ENCODE measurements at places on chromosomes 1 and 21. TPM values are rescaled to one million over a fixed set of nuclear protein-coding genes. Genes with fewer than 3 reads are reported as not detected.
A peak's percentile ranks its signal among the peaks of the same experiment; 100 is the strongest.

GRCh38 chr1:215018555-215018954 is 64.0 kb upstream of the KCNK2 start:
- peaks cover 6% of the 10 kb centered on the region for H3K36me3 ChIP-seq
- H3K27ac ChIP-seq, result peak overlapping the region; percentile 18
- no peaks in the 10 kb centered on the region for H3K27me3 ChIP-seq
- no peak overlapping the region for H3K4me3 ChIP-seq

- no peak for DNase-seq
- peaks cover 20% of the 10 kb centered on the region for H3K36me3 ChIP-seq
- no peak overlapping the region for H3K4me3 ChIP-seq
- H3K27ac ChIP-seq, result no peak overlapping the region
- H3K4me1 ChIP-seq, result peaks cover under 1% of the 10 kb centered on the region
Measured at GRCh38 chr21:26047279-26047967, 123.1 kb downstream of the APP start.

DNA sequence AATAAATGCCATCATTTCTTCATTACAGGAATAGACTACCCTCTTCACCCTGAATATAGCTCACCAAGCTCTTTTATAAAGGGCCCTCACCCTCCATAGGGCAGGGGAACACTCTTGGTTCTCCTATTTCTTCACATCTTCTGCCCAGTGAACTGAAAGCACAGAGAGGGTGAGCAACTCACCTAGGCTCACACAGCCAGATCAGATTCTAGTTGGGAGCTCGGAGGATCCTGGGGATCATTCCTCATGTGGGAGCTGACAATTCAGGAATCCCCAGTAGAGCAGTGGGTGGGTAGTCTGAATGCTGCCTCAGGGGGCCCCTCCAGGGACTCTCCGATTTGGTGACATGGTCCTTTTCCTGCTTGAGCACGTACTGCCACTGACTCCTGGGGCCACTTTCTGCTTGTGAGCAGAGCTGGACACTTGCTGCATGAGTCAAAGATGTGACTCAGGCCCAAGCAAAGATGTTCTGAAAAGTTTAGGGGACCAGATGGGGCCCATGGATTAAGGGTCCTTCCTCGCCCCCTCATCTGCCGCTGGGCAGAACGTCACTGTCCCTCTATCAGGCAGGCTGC is 63.7 kb upstream of the WNT4 start:
- H3K4me1 ChIP-seq, result no peaks in the 10 kb centered on the region
- DNase-seq, result peak; percentile 86
- peaks cover 63% of the 10 kb centered on the region for H3K27me3 ChIP-seq
- H3K4me3 ChIP-seq, result no peak overlapping the region

GRCh38 chr1:33089457-33089856 is 8.5 kb downstream of the AZIN2 start:
- H3K27me3 ChIP-seq, result no peaks in the 10 kb centered on the region
- no peaks in the 10 kb centered on the region for H3K4me1 ChIP-seq
- peak; percentile 31 for DNase-seq
- no peak overlapping the region for H3K27ac ChIP-seq
- H3K4me3 ChIP-seq, result no peak overlapping the region
- no peaks in the 10 kb centered on the region for H3K36me3 ChIP-seq

GRCh38 chr1:242133796-242134195 is 134.9 kb upstream of the MAP1LC3C start:
- no peaks in the 10 kb centered on the region for H3K36me3 ChIP-seq
- H3K4me1 ChIP-seq, result no peaks in the 10 kb centered on the region
- H3K4me3 ChIP-seq, result no peak overlapping the region
- DNase-seq, result no peak
- no peaks in the 10 kb centered on the region for H3K27me3 ChIP-seq

- H3K27me3 ChIP-seq, result peaks cover 26% of the 10 kb centered on the region
- no peak overlapping the region for H3K27ac ChIP-seq
- DNase-seq, result no peak
- no peak overlapping the region for H3K4me3 ChIP-seq
Measured at GRCh38 chr1:25723250-25723880, 76.6 kb upstream of the SELENON start.

The DIRAS3 gene
- total RNA-seq, result 2.1 TPM

- H3K4me3 ChIP-seq, result no peak overlapping the region
- H3K4me1 ChIP-seq, result peaks cover 30% of the 10 kb centered on the region
- H3K27ac ChIP-seq, result no peak overlapping the region
- no peaks in the 10 kb centered on the region for H3K36me3 ChIP-seq
Measured at GRCh38 chr21:45224189-45224938, 63.3 kb downstream of the POFUT2 start.

Data from osteoblast (primary cell).